Stromal cell of bone marrow (primary cell): ENCODE measurements at places on chromosomes 7 and 10.
A peak's percentile ranks its signal among the peaks of the same experiment; 100 is the strongest.

- no peak for DNase-seq
Measured at GRCh38 chr10:126408953-126409641, 20.8 kb upstream of the ADAM12 start.

- no peak for DNase-seq
Measured at GRCh38 chr10:59173414-59173813, 3.0 kb upstream of the PHYHIPL start.

DNA sequence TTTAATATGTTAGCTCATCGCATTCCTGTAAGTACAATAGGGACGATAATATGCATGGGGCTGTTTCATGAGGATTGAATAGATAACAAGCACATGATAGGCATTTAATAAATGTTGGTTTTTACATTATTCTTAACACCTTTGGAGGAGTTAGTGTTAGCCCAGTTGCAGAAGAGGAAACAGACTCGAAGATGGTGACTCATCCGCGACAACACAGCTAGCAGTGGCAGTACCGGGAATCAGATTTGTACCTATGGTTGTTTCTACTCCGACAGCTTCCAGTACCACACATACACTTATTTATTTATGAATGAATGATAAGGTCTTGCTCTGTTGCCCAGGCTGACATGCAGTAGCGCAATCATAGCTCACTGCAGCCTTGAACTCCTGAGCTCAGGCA is 2.9 kb downstream of the LRMDA start:
- no peak for DNase-seq

- no peak for DNase-seq
Measured at GRCh38 chr7:37977243-37977642, 56.8 kb downstream of the EPDR1 start.

GRCh38 chr7:102313997-102314780 is 27.5 kb downstream of the SH2B2 start:
- no peak for DNase-seq

- DNase-seq, result no peak
Measured at GRCh38 chr10:29681676-29682448, 47.1 kb upstream of the SVIL start.

GRCh38 chr7:112370436-112370835 is 79.8 kb upstream of the IFRD1 start:
- DNase-seq, result no peak

GRCh38 chr7:115038158-115038557 is 116.3 kb downstream of the MDFIC start:
- no peak for DNase-seq

DNA sequence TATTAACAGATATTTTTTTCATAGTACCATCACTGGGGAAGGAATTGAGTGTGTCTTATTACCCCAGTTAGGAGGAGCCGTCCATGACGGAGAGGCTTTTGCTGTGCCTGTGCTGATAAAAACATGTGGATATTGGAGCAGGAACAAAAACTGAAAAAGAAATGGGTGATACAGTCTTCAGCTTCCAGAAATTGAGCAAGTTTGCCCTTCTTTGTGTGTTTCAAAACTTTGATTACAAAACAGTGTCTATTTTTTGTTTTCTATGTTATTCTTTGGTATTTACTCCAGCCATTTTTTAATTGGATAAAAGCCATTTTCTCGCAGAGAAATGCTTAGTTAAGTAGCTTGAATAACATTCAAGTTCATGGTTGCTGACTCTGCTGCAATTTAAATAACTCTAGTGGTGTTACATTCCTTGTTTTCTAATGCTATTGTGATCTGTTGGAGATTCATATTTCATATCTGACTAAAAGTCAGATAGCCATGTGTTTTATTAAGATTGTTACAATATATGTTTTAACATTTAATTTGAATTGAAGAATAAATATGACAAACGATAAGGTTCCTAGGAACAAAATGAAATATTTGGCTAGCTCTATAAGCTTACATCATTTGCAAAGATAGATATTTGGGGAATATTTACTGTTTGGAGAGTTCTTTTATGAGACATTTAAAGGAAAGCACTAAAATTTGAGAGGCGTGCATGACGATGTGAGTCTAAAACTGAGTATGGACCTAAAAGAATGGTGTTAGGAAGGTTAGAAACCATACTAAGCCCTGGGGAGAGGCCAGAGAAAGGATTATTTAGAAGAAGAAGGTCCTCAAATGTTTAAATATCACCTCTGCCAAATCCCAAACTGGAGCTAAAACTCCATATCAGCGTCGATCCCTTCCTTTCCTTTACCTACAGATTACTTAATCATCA is 747.3 kb upstream of the CELF2 start:
- no peak for DNase-seq

- DNase-seq, result no peak
Measured at GRCh38 chr10:96233959-96234358, 37.4 kb downstream of the BLNK start.

- DNase-seq, result peak; percentile 88
Measured at GRCh38 chr10:30098629-30099028, 39.2 kb upstream of the JCAD start.

- no peak for DNase-seq
Measured at GRCh38 chr7:42967391-42967790, 35.2 kb downstream of the MRPL32 start.

DNA sequence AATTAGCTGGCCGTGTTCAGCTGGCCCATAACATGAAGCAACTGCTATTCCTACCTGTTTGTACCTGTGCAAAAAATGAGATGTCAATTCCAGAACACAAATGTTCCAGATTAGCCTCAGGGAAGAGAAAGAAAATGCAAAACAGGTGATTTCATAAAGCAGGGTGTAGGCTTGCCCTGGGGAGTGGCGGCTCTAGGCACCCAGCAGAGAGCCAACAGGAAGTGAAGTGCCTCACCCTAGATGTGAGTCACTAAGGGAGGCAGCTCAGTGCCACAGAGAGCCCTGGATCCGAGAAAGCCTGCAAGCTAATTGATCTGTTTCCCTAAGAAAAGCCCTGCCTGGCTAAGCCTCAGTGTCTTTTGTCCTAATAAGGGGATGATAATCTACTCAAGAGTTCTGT is 240.0 kb downstream of the ARHGAP21 start:
- no peak for DNase-seq

DNA sequence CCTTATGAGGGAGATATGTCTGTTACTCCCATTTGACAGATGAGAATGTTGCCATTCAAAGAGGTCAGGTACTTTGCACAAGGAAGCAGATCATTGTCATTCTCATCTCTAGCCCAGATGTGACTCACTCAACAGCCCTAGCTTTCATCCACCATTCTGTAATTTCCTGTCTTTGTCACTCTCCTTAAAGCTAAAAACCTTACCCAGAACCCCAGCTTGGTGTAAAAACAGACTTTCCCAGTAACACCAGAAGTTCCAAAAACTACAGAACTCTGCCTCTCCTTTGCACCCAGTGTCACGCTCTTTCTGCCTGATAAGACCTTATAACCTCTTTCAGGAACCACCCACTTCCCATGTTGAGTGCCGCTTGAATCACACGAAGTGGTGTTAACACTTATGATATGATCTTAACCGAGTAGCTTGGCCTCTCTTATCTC is 89.1 kb upstream of the SP4 start:
- DNase-seq, result no peak

GRCh38 chr7:39650676-39651075 is 27.3 kb downstream of the RALA start:
- peak; percentile 86 for DNase-seq

DNA sequence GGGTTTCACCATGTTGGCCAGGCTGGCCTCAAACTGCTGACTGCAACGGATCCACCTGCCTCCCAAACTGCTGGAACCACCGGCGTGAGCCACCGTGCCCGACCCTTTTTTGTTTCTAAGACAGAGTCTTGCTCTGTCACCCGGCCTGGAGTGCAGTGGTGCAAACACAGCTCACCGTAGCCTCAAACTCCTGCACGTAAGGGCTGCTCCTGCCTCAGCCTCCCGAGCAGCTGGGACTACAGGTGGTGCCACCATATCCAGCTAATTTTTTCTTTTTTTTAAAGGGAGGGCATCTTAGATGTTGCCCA is 36.4 kb downstream of the ADAP1 start:
- DNase-seq, result no peak

GRCh38 chr7:115883629-115884028 is 146.9 kb downstream of the TFEC start:
- no peak for DNase-seq

DNA sequence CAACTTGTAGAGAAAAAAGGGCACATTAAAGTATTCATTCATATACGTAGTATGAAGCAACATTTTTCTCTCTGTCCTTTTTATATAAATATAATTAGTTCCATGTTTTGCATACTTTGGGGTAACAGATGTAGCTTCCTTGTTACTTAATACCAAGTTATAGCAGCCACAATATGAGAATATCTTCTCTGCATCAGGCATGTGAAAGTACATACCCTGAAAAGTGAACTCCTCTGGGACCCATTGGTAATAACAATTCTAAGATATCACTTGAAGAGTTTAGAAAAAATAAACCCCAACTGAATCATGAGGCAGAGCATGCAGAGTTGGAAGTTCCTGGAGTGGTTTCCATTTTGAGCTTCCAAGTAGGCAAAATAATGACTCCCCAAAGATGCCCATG is 2.4 kb upstream of the CRPPA start:
- DNase-seq, result no peak

DNA sequence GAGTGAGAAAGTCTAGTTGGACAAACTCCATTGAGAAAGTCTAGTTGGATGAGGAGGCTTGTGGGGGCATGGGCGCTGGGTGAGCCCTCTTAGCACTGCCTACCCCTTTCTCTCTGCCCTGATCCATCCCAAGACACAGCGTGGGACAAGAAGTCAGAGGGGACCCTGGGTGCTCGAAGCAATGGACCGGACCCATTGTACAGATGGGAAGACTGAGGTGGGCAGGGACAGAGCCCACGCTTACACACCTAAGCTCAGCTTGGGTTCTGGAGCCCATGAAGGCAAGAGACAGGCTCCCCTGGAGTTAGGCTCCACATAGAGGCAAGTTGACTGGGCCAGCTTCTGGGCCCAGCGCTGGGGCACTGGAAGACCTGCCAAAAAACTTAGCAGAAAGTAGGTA is 126.8 kb upstream of the TNRC18 start:
- DNase-seq, result no peak

- DNase-seq, result no peak
Measured at GRCh38 chr7:127447326-127447945, 54.9 kb upstream of the ZNF800 start.

GRCh38 chr7:91518058-91518457 is 253.8 kb downstream of the FZD1 start:
- DNase-seq, result no peak

DNA sequence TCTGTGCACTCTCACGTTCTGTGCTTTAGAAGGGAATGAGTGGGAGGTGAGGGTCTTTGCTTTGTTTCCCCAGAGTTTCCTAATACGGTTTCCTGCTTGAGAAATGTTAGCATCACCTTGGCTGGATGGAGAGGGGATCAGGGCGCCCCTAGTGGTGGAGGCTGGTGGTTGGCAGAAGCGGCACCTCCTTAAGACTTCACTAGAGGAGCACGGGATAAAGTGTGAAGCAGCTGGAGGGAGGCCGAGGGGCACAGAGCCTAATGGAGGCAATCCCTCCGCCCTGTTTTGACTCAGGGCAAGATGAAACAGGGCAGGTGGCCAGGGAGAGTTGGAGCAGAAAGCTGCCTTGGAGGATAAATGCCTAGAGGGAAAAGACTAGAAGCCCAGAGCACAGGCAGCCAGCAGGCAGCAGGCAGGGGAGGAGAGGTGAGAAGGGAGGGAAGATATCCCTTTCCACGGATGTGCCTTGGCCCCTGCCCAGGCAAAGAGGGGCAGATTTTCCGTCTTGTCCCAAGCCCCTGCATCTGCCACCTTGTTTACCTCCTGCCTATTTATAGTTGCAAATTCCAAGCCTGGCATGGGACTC is 56.0 kb upstream of the BTRC start:
- DNase-seq, result no peak

- no peak for DNase-seq
Measured at GRCh38 chr7:107813524-107813923, 10.5 kb upstream of the SLC26A3 start.

DNA sequence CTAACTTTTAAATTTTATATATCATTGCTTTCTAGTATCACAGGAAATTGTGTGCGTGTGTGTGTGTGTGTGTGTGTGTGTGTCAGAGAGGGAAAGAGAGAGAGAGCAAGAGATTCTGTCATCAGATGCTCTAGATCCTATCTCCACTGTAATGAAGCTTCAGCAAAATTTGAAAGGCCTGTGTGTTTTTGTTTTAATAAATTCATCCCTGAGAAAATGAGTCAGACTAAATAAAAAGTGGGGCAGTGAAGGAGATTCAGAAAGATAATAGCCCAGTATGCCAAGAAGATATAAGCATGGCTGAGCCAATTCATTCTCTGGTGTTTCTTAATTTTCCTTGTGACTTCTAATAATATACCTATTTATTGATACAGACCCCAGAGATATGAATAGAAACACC is 184.2 kb upstream of the TMEM196 start:
- DNase-seq, result peak; percentile 48

DNA sequence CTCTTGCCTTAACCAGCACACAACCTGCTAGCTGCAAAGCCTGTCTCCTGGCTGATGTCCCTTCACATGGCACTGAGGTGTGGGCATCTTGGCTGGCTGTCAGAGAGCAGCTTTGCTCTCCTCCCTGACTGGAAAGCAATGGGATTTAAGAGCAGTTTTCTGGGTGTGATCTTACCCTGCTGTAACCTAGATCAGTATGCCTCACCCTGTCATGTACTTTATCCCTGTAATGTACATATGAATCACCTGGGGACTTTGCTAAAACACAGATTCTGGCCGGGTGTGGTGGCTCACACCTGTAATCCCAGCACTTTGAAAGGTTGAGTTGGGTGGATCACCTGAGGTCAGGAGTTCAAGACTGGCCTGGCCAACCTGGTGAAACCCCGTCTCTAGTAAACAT is 209.9 kb downstream of the FRMD4A start:
- no peak for DNase-seq

DNA sequence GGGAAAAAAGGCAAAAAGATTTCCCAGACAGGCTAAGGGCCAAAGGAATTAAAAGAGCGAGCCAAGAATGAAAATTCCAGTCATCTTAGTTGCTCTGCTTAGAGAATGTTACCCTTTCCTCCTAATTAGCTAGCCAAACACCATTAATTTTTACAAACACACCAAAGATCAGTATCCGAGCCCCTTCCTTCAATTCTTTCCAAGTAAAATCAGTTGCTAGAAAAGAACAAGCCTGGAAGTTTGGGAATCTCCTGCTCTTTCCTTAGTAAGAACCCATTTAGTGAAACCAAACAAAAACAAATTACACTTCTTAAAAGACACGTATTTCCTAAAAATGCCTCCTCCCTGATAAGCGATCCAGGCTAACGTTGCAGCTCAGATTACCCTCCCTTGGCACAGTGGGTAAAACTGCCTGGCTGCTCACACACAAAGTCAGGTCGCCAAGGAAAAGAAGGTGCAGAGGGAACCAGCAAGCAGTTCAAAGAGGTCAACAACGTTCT is 57.1 kb upstream of the ABLIM1 start:
- DNase-seq, result peak; percentile 46

- DNase-seq, result no peak
Measured at GRCh38 chr10:30509508-30509907, 75.5 kb downstream of the MAP3K8 start.

DNA sequence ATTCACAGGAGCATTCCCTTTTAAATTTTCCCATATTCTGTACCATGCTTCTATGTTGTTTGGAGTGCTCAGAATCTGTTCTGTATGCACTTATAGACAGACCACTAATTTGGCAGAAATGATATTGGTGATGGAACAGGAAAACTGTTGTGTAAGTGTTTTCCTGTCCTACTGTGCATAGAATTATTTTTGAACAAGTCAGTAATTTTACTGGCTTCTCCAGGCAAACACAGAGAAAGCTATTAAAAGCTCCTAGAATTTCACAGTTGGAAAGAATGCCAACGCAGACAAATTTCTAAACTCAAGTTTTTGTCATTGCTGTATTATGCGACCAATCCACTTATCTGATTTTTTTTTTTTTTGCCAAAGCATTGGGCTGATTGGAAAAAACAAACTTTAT is 55.7 kb downstream of the ANKMY2 start:
- DNase-seq, result no peak

GRCh38 chr10:5887029-5887428 is 2.7 kb downstream of the ANKRD16 start:
- DNase-seq, result no peak
